ENCODE measurements at places on chromosomes 3 and 15.

DNA sequence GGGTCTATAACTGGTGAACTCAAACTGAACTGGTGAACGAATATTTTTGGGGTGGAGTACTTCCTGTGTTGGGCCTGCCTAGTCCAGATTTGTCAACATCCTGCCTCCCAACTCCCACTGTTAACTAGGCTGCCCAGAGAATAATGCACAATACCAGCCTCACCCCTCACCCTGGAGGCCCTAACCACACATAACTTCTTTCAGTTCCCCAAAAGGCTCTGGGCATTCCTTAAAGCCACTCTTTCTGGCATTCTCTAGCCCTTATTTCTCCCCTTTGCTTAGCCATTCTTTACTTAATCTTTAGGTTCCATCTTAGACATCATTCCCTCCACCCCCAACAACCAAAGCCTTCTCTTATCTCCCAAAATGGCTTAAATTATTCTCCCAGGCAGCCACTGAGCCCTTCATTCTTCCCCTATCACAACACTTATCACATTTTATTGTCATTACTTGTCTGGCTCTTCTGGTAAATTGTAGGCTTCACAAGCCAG lies 9.1 kb upstream of the SEC11A start:
- peak; percentile 59 for DNase-seq

GRCh38 chr3:159257954-159258353 lies 456.1 kb downstream of the MFSD1 start:
- no peak for DNase-seq

GRCh38 chr15:41511899-41512369 lies 1.7 kb downstream of the LTK start:
- peak; percentile 18 for DNase-seq

- no peak for DNase-seq
Measured at GRCh38 chr15:52788099-52788986, 1.8 kb downstream of the ONECUT1 start.

DNA sequence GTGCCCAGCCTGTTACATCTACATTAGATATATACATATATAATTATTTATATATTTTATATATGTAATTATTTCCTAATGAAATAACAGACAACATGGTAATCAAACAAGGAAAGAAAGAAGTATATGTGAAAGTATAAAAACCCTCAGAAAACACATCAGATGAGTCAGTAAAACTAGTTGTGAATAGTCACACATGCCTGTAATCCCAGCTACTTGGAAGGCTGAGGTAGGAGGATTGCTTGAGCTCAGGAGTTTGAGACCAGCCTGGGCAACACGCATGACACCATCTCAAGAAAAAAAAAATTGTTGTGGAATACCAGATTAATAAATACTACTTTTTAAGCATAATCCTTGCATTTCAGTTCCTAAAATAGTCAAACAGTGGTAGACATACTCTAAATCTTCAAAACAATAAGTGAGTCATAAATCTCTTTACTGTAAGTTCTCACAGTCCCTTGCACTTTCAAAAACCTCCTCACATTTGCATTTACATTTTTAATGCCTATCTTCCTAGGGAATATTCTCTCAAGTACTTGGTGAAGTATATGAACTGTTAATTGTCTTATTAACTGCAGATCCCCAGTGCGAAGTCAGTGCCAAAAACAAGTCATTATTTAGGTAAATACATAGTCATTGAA lies 106.5 kb downstream of the MYO9A start:
- no peak for DNase-seq

DNA sequence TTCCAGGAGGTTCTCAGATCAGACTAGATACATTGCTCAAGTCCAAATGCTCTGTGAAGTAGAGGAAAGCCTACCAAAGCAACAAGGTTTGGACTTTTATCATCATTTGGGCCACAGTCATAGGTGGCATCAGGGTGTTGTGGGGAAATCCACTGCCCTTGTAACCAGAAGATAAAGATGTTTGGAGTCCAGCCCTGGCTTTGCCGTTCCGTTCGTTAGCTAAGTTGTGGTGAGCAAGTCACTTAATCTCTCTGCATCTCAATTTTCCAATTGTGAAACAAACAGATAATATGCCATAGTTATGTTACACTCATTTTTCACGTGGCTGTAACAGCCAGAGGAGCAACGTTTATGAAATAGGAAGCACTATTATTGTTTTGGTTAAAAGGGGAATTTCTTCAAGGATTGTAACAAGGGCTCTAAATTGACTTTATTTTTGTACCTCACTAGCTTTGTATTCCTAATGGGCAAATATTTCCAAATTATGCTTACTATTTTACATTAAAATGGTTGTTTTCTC lies 125.6 kb downstream of the CD47 start:
- DNase-seq, result no peak

GRCh38 chr3:88996691-88997090 lies 110.7 kb upstream of the EPHA3 start:
- no peak for DNase-seq

GRCh38 chr3:126134219-126134975 lies 46.0 kb downstream of the ALDH1L1 start:
- DNase-seq, result peak; percentile 33

DNA sequence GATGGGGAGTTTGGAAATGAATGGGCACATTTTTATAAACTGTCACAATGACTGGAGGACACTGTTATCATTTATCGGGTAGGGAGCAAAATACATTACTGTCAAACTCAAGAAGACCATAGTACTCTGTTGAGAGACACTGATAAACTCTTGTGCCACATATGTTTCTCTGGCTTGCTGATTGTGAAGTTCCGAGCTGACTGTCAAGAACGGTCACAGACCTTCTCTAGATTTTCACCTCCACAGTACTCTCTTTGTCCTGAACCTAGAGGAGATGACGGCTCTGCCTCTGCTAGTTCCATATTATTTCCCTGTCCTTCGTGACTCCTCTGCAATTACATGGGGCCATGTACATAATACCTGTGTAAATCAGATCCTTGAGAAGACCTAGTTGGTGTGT lies 451.9 kb downstream of the LPP start:
- DNase-seq, result no peak

GRCh38 chr15:94253742-94254141 lies 22.4 kb downstream of the MCTP2 start:
- DNase-seq, result no peak
